ENCODE measurements at places on chromosomes 7 and 10.
A peak's percentile ranks its signal among the peaks of the same experiment; 100 is the strongest.

DNA sequence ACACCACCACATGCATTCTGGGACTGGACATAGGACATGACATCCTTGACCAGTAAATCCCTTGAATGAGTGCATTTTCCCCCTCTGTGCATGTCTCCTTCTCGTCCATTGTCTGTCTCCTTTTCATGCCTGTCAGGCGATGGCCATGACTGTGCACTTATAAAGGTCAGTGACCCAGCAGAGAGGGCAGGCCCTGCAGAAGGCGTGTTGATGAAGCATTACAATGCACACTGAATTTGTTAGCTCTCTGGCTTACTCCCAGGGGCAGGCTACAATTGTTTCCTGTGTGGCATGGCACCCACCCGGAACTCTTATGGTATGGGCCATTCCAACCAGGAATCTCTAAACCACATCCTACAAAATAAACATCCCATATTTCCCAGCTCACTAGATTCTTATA, 71.1 kb downstream of the SAMD9 start:
- DNase-seq: no peak

DNA sequence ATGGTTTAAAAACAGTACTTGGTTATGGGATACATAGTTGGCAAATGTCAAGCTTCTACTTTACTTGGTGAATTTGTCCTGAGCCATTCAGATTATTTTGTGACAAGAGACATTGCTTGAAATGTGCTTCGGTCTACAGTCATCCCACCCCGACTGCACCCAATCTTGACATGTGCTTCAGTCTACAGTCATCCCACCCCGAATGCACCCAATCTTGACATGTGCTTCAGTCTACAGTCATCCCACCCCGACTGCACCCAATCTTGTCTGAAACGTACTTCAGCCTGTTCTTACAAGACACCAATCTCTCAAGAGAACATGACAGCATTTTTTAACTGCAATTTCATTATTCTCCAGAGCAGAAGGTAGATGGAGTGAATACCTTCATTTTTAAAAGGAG, 47.8 kb downstream of the PRKCQ start:
- DNase-seq: no peak

- no peak for DNase-seq
Observed at GRCh38 chr7:3270362-3270761, 30.7 kb upstream of the SDK1 start.

DNA sequence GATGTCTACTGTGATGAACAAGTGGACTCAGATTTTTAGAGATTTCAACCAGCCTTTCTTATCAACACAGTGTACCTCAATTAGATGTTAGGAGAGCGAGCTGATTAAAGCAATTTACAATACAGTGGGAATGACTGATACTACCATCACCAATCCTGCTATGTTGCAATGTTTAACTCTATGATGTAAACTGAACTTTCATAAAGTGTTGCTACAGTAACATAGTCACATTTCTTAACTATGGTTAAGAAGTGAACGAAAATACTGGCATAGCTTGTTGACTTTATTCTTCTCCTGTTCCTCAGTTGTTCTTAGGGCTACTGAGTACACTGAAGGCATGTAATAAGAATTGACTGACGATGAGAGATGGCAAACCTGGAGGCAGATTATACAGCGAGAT, 139.8 kb downstream of the MYOF start:
- no peak for DNase-seq

GRCh38 chr7:22586786-22587140, 86.8 kb upstream of the STEAP1B start:
- no peak for DNase-seq

GRCh38 chr7:323410-323809, 33.4 kb downstream of the FOXL3 start:
- DNase-seq: no peak

GRCh38 chr7:157008206-157009169, 2.0 kb downstream of the MNX1 start:
- no peak for DNase-seq

DNA sequence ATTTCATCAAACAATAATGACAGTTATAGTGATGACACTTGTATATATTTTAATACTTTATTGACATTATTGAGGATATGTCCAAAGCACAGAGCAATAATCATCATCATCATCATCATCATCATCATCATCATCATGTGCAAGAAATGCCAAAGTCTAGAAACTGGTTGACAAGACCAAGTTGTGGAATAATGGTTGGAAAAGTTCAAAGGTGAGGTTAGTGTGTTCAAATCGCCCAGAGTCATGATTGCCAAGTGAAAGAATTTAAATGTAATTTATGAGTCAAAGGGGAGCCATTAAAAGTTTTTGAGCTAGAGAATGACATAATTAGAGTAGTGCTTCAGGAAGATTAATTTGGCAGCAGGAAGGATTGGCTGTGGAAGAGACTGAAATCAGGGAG, 852.4 kb downstream of the SORCS1 start:
- DNase-seq: no peak

- DNase-seq: no peak
Observed at GRCh38 chr10:77504196-77504872, 133.3 kb downstream of the KCNMA1 start.

DNA sequence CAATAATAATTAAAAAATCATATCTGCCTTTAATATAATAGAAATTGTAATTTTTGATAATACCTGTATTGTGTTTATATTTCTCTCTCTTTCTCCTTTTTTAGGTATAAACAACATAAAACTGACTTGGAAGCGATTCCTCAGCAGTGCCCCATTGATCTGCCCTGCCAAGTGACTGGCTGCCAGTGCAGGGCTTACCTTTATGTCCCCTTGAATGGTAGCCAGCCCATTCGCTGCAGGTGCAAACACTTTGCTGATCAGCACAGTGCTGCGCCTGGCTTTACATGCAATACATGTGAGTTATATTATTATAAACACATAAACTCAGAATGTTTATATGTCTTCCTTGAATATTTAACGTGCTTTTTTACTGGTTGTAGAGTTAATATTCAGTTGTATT, 9.2 kb downstream of the FAM221A start:
- no peak for DNase-seq

GRCh38 chr10:72114706-72115450, 26.5 kb upstream of the SPOCK2 start:
- DNase-seq: no peak

DNA sequence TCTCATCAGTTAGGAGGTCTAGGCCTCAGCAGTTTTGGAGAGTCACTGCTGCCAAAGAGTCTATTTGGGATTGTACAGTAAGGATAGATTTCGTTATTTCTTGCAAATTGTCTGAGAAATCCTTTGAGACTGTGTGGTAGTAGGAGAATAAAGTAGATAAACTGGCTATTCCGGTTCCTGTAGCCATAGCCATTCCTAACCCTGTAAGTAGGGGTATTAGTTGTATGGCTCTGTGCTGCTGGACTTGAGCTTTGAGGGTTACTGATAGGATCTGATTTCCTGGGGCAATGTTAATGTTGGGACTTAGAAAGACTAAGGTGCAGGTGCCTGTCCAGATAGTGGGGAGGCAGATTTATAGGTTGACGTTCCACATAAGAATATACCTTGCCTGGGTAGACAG, 36.1 kb upstream of the ZNF138 start:
- DNase-seq: no peak

DNA sequence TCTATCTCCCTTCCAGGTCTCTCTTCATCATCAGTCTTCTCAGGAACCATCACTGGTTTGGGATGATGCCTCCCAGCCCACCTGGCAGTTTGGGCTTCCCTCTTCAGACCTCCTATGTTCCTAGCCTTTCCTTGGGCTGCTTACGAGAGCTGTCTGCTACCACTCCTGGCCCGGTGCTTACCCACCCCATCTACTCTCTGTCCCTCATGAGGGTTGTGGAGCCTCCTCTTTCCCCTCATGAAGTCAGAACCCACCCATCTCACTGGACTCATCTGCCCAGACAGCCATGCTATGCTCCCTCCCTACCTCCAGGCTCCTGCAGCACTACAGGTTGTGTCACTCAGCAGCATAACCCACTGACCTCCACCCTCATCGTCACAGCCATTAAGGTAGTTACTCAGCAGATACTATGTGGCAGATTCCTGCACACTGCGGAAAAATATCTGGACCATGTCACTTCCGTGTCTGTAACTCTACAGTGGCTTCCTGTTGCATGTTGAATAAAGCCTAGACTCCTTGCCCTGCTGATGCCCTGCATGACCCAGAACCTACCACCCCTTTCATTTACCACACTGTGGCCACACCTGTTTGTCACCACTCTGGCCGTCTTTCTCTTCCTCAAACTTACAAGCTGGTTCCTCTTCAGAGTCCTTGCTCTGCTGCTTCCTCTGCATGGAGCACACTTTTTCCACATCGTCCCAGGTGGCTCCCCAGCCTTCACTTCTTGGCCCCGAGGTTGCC, 2.0 kb downstream of the DBNL start:
- peak; percentile 60 for DNase-seq

DNA sequence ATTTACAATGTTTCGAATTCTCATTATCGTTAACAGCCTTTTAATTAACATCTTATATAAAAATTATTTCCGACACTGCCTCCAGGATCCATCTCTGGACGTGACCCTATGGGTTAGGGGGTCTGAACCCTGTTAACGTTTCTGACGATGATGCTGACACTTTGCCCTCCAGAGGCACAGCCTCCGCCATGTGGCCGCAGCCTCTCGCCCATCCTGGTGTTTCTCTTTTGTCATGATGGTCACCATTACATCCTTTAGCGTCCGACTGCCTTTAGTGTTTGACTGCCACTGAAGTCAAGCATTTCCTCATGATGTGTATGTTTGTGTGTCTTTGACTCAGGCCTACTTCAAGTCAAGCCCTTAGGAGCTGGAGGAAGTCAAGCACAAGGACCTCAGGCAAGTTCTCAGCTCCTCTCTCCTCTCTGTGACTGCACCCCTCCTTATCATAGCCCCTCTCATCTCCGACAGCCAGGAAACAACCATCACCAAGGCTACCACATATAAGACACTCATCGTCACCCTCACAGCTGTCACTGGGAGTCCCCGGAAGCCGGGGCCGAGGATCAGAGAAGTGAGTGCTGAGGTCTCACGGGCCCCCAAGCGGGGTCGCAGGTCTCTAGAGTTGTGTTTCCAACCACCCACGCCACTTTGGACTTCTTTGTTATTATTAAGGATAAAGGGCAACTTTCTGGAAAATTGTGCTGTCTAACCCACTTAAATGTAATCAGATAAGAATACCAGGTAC, 96.1 kb upstream of the PPP2R2D start:
- no peak for DNase-seq

GRCh38 chr10:97887399-97887798, 37.8 kb downstream of the GOLGA7B start:
- no peak for DNase-seq

- DNase-seq: no peak
Observed at GRCh38 chr7:16447876-16448275, 17.7 kb downstream of the SOSTDC1 start.

- DNase-seq: no peak
Observed at GRCh38 chr7:112129655-112130323, 76.4 kb downstream of the DOCK4 start.

DNA sequence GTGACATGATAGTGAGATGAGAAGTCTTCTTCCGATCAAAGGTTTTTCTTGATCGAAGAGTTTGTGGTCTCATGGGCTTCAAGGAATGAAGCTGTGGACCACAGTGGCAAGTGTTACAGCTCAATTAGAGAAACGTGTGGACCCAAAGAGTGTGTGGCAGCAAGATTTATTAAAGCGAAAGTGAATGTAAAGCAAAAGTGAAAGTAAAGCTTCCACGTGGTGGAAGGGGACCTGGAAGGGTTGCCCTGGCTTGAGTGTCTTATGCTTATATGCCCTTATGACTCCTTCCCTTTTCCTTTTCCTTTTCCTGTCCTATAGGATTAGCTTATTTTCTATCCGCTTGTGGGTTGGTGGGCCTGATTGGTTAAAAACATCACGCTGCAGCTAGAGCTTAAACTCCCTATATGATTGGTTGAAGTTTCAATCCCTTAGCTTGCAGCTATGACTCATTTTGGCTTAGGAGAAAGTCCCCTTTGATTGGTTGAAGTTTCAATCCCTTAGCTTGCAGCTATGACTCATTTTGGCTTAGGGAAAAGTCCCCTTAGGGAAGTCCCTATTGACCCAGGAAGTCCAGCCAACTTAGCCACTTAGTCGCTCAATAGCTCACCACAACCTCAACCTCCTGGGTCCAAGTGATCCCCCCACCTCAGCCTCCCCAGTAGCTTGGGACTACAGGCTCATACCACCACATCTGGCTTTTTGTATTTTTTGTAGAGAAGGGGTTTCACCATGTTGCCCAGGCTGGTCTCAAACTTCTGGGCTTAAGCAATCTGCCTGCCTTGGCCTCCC, 34.7 kb downstream of the MRPS24 start:
- peak; percentile 76 for DNase-seq

DNA sequence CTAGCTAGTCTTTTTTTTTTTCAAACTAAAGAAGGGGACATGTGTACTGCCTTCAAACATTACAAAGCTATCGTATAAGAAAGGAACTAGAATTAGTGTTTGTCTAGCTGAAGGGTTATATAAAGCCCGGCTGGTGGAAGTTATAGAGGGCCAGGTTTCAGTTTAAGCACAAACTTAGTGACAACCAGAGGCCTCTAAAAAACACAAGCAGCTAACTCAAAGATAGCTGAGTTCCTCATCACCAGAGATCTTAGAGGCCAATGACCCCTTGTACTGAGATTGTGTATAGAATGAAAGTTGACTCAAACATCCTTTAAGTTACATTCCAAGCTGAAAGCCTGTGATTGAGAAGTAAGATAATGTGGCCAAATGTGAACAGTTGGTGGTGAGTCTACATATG, 28.1 kb upstream of the SGMS1 start:
- no peak for DNase-seq

GRCh38 chr7:126370038-126370668, 882.6 kb downstream of the GRM8 start:
- DNase-seq: no peak

DNA sequence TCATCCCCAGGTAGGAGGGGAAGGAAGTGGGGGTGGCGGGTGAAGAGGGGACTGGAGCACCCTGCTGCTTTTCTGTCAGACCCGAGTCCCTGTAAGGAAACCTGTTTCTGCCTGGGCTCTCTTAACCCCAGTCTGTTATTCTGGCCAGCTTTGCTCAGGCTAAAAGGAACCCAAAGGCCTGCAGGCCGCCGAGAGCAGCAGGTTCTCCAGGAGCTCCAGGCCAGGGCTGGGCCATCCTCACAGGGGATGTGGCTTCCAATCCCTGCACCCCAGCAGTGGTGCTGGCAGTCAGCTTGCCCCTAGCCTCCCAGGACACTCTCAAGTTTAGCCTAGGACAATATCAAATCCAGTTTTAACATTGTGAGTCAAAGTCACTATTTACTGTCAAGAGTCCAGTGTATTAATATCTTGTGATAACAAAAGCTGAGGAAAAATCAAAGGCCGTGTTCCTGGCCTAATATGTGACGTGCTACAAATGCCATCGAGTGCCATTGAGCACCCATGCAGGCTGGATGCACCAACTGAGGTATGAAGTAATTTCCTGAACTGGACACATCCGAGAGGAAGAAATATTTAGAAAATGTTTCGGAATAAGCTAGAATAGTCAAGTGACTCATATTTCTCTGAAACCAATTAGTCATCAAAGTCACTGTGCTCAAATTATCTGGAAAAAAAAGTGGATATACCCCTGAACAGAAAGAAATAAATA, 7.0 kb downstream of the PKD1L1 start:
- no peak for DNase-seq
